ENCODE measurements at places on chromosomes 12 and 14.

GRCh38 chr12:108462686-108463085 lies 52.4 kb upstream of the FICD start:
- no peak for DNase-seq

DNA sequence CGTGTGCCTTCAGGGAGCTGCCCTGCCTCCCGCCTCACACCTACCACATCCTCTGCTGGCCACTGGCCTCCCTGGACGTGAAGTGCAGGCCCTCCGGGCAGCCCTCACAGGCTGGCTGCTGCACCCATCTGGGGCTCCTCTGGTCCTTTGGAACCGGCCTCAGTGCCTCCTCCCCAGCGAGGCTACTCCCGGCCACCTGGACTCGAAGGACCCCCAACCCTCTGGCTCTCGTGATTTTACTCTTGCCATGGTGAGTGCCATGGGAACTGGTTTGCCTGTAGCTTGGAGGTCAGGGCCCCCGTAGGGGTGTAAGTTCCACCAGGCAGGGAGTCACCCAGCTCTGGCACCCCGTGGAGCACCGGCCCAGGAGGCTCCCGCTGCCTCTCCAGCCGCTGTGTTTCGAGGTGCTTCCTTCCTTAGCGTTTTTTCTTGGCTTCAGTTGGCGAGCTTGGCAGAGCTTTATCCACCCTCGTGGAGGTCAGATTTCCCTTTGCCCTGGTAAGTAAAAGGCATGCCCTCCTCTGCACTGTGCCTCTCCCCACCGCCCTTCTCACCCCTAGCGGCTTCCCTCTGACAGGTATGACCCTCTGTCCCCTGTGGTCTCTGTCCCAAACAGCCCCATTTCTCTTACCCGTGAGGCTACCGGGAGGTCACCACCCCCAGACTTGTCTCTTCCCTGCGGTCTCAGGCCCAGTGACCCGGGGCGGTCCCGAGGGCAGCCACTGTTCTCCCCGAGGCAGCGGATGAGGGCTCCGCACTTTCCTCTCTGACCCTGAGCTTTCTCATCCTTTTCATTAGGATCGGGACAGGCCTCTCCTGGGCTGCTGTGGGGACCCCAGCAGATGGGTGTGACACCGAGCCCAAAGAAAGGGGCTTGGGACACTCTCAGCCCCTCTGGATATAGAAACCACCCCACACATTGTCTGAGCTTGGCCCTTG lies 203.1 kb upstream of the C14orf180 start:
- DNase-seq = no peak

GRCh38 chr12:45075587-45076282 lies 24.8 kb upstream of the DBX2 start:
- no peak for DNase-seq

DNA sequence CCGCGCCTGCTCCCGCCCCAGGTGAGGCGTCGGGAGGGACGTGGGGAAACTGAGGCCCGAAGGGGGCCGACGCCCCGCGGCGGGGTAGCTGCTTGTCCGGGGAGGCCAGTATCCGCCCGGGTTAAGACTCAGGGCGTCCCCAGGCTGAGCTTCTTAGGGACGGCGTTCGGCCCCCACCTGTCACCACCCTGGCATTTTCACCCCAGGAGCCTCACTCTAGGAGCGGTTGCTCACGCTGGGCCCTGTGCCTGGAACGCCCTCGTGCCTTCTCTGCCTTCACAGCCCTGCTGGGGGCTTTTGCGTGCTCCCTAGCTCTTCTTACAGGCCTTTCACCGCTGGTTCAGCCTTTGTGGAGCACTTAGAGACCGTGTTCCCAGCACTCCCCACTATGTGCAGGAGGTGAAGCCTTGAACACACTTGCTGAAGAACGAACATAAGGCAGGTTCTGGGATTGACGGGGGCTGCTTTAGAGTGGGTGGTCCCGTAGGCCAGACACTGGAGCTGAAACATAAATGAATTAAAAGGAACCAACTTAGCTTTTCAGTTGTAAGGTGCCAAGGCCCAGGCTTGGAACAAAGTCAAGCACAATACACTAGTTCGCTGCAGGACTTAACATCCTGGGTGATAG lies 601 bp downstream of the ZNF839 start:
- no peak for DNase-seq

- no peak for DNase-seq
These were observed 76.0 kb downstream of the RFLNA start for GRCh38 chr12:124370851-124371250.

DNA sequence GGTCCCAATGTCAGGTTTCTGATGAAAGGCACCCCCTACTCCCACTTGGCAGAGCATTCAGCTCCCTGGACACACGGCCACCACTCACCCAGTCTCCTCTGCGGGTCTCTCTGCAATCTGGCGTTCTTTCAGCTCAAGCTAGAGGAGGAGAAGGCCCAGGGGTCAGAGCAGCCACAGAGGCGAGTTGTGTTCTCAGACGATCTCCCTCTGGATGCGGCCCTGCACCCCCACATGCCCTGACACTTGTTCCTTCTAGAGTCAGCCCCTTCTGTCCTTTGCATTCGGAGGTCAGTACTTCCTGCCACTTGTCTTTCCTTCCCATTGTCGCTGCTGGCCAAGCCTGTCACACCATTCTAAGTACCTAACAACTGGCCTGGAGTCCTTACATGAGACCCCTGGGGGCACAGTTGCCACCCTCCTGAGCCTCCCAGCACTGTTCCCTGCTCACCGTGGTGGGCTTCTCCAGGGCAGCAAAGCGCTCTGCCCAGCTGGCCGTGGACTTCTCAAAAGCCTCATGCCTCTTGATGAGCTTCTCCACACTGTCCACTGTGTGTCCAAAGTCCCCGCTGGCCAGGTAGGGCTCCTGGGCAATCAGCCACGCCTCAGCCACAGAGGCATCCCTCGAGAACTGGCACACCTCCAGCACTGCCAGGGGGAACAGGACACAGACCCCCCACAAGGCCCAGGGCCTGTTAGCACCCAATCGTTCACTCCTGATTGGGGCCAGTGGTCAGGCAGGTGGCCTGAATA lies 63.2 kb downstream of the PLEKHG3 start:
- no peak for DNase-seq

- DNase-seq = no peak
These were observed 154.9 kb downstream of the SEC23A start for GRCh38 chr14:38948171-38948570.

DNA sequence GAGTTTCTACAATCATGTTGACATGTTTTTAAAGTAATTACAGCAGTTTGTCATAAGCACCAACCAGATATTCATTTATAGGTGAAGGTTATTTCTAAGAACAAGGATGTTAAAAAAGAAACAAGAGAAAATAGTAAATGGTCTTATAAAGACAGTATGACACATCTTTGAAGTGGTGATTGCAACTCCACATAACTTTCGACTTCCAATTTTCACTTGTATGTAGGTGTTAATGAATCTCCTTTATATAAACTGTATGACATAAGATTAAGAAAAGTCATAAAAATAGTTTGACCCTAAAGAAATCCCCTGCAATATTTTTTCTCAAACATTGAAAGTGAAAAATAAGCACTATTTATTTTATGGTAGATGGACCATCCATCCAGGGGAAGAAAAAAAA lies 144.8 kb upstream of the PTPRQ start:
- DNase-seq = no peak

DNA sequence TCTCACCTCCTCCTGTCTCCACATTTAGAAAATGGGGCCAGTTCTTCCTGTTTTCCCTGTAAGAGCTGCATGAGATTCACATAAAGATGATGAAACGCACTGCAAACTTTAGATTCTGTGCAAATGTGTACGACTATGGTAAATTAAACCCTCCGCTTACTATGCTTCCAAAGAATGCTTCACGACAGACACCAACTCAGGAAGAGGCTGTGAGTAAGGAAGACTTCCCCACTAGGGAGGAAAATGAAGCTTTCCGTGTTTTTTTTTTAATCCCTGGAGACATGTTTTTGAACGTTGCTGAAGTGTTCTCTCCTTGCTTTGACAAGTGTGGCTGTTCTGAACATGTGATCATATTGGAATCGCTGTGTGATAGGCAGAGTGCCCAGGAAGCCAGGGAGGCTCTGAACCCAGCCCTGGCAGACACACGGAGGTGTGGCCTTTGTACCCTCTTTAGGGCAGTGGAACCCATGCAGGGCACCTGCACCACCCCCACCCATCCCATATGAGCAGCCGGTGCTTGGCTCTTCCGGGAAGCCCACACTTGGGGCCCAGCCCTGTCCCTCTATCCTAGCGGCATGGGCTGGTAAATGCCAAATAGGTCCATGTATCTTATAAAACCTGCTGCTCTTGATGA lies 7.5 kb upstream of the SYNE3 start:
- DNase-seq = no peak

GRCh38 chr14:92785667-92786426 lies 8.3 kb upstream of the GOLGA5 start:
- DNase-seq = no peak

DNA sequence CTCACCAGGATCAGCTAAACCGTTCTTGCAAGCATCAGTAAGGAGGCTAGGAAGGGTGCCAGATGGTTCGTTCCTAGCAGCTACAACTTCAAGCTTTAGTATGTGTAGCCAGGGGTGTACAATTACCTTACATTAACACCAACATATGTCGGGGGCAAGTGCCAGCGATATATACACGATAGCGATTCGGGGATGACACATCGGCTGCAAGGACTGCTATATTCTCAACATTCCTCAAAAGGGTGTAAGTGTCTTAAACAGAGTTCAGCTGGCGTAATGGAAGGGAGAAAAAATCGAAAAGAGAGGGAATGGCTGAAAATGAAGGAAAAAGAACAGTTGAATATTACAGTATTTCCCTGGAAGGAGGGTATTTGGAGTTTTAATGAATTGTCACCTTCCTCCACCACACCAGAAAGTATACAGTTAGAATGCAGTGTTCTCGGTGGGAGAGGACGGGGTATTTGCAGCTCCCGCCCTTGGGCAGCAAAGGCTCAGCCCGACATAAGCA lies 545 bp downstream of the LIMA1 start:
- no peak for DNase-seq

DNA sequence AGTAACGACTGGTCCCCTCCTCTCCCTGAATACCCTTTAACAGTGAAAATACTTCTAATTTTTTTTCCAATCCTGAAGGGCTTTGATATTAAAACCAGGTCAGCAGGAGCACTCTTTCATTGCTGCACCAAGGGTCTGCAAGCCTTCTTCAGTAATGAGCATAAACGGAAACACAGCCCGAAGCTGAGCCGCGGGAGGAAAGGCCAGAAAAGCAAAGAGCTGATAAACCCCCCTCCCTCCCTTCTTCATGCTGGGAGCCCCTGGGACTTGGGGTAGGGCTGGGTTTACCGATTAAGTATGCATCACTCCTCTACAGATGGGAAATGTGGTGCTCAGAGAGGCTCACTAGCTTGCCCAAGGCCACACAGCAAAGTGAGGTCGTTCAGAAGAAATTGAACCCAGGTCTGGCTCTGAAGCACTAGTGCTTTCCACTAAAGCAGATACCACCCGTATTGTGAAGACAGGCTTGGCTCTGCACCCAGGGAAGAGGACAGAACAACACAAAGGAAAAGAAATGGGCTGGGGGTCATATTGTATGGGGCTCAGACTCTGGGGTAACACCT lies 128.8 kb downstream of the GLT1D1 start:
- no peak for DNase-seq

- no peak for DNase-seq
These were observed 875.2 kb downstream of the FLRT2 start for GRCh38 chr14:86404989-86405649.

DNA sequence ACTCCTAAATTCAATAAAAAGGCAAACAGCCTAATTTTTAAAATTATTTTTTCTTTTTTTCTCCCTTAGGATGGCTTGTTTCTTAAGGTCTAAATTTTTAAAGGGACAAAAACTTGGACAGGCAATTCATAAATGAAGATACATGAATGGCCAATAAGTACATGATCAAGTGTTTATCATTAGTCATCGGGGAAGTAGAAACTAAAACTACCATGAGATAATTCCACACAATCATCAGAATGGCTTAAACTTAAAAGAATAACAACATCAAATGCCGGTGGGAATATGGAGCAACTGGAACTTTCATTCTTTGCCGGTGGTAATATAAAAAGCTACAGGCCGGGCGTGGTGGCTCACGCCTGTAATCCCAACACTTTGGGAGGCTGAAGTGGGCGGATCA lies 29.1 kb downstream of the MOK start:
- DNase-seq = no peak

DNA sequence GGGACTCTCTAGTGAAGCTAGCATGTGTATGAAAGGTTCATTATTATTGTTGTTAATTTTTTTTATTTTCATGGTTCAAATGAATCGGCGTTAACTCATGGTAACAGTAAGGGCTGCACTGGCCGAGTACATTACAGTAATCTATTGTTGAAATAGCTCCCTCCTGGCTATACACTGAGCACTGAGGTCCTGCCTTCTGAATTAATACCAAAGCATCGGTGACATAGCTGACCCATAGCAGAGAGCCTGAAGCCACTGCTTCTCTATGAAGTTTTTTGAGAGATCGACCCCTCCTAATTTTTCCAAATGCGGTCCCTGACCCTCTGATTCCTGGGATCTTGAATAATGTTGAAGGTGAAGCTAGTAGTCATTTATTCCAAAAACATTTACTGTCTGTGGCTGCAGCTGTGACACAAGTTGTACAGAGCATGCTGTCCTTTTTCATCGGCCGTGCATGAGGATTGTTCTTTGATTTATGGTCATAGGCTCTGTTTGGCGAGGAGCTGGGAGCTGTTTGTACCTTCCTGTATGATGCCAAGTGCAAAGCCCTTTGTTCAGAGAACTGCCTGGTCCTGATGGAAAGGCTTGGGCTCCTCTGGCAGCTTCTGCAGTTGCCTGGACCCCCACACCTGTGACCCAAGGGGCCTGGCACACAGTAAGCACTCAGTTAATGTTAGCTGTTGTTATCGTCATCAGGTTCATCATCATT lies 486.5 kb downstream of the EGLN3 start:
- no peak for DNase-seq

- DNase-seq = no peak
These were observed 57.3 kb downstream of the KITLG start for GRCh38 chr12:88522961-88523360.

DNA sequence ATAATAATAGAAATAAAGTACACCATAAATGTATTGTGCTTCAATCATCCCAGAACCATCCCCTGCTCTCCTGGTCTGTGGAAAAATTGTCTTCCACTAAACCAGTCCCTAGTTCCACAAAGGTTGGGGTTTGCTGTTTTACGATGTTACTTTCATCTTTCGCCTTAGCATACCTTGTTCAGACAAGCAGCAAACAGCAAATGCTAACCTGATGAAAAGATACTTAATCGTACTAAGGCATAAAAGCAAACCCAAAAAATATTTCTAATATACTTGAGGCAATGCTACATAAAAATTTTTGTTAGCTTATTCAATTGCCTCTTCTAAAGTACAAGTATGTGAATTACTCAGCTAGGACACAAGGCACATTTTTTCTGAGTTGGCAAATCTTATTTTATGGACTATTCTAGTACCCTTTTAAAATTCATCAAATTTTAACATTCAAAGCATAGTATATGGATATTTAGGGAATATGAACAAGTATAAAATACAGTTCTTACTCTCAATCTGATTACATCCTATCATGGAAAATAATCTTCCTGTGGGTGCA lies 97.1 kb upstream of the PLEKHG7 start:
- no peak for DNase-seq

- DNase-seq = no peak
These were observed 4.4 kb downstream of the XRCC3 start for GRCh38 chr14:103710771-103711377.

Data from iPS DF 6.9 (cell line).